ENCODE measurements at places on chromosomes 7 and 10. TPM values are rescaled to one million over a fixed set of nuclear protein-coding genes. Genes with fewer than 3 reads are reported as not detected.

The SGCE gene
- 36.4 TPM for total RNA-seq

The UNC5B gene
- total RNA-seq, result 1.6 TPM

The PRTFDC1 gene
- total RNA-seq, result 17.9 TPM

GRCh38 chr7:5310822-5311405 lies 28.2 kb downstream of the SLC29A4 start:
- no peaks in the 10 kb centered on the region for H3K27me3 ChIP-seq
- no peak overlapping the region for H3K27ac ChIP-seq
- H3K36me3 ChIP-seq, result peaks cover 57% of the 10 kb centered on the region
- H3K4me1 ChIP-seq, result no peaks in the 10 kb centered on the region

GRCh38 chr7:118005026-118005425 lies 131.8 kb upstream of the CTTNBP2 start:
- no peaks in the 10 kb centered on the region for H3K27me3 ChIP-seq
- no peak overlapping the region for H3K4me3 ChIP-seq
- no peaks in the 10 kb centered on the region for H3K36me3 ChIP-seq
- DNase-seq, result no peak
- H3K27ac ChIP-seq, result no peak overlapping the region

DNA sequence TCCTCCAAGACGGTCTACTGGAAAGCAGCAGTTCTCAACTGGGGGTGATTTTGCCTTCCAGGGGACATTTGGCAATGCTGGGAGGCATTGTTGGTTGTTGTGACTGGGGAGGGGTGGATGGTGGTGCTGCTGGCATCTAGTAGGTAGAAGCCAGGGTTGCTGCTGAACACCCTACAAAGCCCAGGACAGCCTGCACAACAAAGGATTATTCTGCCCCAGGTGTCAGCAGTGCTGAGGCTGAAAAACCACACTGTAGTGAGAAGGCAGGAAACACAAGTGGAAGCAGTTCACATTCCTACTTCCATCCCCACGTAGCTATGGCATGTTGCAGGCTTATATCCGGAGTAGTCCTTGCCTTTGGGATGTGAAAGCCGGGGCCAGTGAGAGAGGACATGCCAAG lies 86.9 kb downstream of the AOAH start:
- DNase-seq, result no peak
- no peak overlapping the region for H3K27ac ChIP-seq
- no peaks in the 10 kb centered on the region for H3K36me3 ChIP-seq
- H3K4me1 ChIP-seq, result no peaks in the 10 kb centered on the region
- no peak overlapping the region for H3K4me3 ChIP-seq
- H3K27me3 ChIP-seq, result peaks cover 34% of the 10 kb centered on the region
